ENCODE measurements at places on chromosomes 5 and 9.

- H3K36me3 ChIP-seq: no peaks in the 10 kb centered on the region
- H3K4me1 ChIP-seq: no peaks in the 10 kb centered on the region
- H3K27me3 ChIP-seq: no peaks in the 10 kb centered on the region
- H3K27ac ChIP-seq: no peak overlapping the region
- DNase-seq: no peak
Observed at GRCh38 chr5:15995341-15996052, 184.1 kb downstream of the MARCHF11 start.

DNA sequence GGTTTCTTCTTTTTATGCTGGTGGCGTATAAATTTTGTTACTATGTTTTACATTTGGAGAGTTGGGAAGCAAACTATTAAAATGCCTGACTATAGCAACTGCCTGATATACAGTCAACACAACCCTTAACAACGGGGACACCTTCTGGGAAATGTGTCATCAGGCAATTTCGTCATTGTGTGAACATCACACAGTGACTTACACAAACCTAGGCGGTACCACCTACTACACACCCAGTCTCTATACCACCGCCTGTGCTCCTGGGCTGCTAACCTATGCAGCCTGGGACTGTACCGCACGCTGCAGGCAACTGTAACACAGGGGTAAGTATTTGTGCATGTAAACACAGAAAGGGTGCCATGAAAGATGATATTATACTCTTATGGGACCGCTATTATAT, 1.3 kb upstream of the CDHR2 start:
- no peak overlapping the region for H3K4me3 ChIP-seq
- no peaks in the 10 kb centered on the region for H3K27me3 ChIP-seq
- peaks cover 8% of the 10 kb centered on the region for H3K4me1 ChIP-seq
- no peak overlapping the region for H3K27ac ChIP-seq
- H3K36me3 ChIP-seq: no peaks in the 10 kb centered on the region

DNA sequence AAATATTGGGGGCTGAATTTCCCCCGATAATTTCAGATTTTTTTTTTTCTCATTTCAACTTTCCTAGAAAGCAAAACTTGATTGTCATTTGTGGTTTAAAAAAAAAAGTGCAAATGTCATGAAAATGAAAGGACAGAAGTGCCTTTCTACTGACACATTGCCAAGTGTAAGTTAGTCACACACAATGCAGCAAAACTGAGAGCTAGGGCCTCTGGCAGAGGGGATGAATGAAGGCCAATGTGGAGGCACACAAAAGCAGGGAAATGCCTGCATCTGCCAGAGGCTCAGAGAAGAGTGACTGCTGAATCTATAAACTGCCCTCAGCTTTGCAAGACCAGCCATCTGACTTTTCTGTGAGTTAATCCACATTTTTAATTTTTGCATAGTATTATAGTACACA, 6.8 kb upstream of the IFNA5 start:
- DNase-seq: no peak
- H3K4me3 ChIP-seq: no peak overlapping the region
- H3K36me3 ChIP-seq: no peaks in the 10 kb centered on the region
- no peak overlapping the region for H3K27ac ChIP-seq
- H3K4me1 ChIP-seq: peaks cover 11% of the 10 kb centered on the region
- H3K27me3 ChIP-seq: no peaks in the 10 kb centered on the region

DNA sequence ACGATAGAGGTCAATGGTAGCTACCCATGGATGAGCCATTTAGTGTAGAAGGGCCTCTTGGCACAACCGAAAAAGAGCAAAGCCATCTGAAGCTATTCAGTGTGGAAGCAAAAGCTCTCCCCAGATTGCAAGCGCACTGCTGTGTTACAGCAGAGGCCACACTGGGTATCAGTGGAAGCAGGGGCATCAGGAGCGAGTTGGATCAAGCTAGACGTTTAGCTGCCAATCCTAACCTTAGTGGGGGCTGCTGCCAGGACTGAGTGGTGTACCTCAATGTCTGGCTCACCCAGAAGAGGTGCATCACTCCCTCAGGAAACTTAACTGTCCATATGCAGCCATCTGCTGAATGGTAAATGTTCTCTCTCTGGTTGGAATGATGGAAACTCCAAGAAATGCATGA, 44.5 kb downstream of the RAPGEF1 start:
- no peak overlapping the region for H3K4me3 ChIP-seq
- no peaks in the 10 kb centered on the region for H3K27me3 ChIP-seq
- peaks cover 45% of the 10 kb centered on the region for H3K4me1 ChIP-seq

DNA sequence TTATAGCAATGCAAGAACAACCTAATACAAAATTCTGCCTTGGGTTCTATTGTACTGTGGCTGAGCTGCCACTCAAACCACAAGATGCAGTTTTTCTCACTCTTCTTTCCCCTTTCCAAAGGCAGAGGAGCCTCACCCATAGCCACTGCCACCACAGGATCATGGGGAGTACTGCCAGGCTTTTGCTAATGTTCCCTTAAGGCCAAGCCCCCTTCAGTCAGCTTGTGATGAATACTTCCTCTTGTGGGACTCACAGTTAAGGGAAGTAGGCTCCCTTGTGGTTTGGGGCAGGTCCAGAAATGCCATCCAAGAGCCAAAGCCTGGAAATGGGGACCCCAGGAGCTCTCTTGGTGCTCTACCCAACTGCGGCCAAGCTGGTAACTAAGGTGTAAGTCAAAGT, 258.7 kb downstream of the SPATA31D1 start:
- H3K27ac ChIP-seq: no peak overlapping the region
- no peaks in the 10 kb centered on the region for H3K36me3 ChIP-seq
- H3K4me3 ChIP-seq: no peak overlapping the region
- DNase-seq: peak; percentile 5
- H3K4me1 ChIP-seq: no peaks in the 10 kb centered on the region

GRCh38 chr5:178383919-178384815, 151.6 kb upstream of the PHYKPL start:
- H3K4me1 ChIP-seq: peaks cover 28% of the 10 kb centered on the region
- no peaks in the 10 kb centered on the region for H3K27me3 ChIP-seq
- H3K27ac ChIP-seq: no peak overlapping the region
- H3K36me3 ChIP-seq: no peaks in the 10 kb centered on the region
- peak; percentile 38 for DNase-seq

GRCh38 chr5:139763930-139764791, 31.4 kb upstream of the PSD2 start:
- peaks cover 3% of the 10 kb centered on the region for H3K4me1 ChIP-seq
- no peaks in the 10 kb centered on the region for H3K27me3 ChIP-seq
- no peak overlapping the region for H3K27ac ChIP-seq
- H3K4me3 ChIP-seq: no peak overlapping the region
- H3K36me3 ChIP-seq: no peaks in the 10 kb centered on the region
